ENCODE measurements at places on chromosomes 16 and 17. TPM values are rescaled to one million over a fixed set of nuclear protein-coding genes. Genes with fewer than 3 reads are reported as not detected.

The TMEM97 gene
- polyA plus RNA-seq: 22.8 TPM

The PRAC2 gene
- polyA plus RNA-seq: not detected

The SLC5A2 gene
- 8.9 TPM for polyA plus RNA-seq

The TP53TG3 gene
- not detected for polyA plus RNA-seq

The DNAI2 gene
- polyA plus RNA-seq: not detected

The CCL8 gene
- 0.49 TPM for polyA plus RNA-seq
